ENCODE measurements at places on chromosomes 12 and 14. TPM values are rescaled to one million over a fixed set of nuclear protein-coding genes. Genes with fewer than 3 reads are reported as not detected.

- no peak for DNase-seq
Measured at GRCh38 chr14:34692348-34692747, 22.0 kb downstream of the CFL2 start.

- DNase-seq: no peak
Measured at GRCh38 chr12:111886662-111887545, 44.9 kb downstream of the MAPKAPK5 start.

DNA sequence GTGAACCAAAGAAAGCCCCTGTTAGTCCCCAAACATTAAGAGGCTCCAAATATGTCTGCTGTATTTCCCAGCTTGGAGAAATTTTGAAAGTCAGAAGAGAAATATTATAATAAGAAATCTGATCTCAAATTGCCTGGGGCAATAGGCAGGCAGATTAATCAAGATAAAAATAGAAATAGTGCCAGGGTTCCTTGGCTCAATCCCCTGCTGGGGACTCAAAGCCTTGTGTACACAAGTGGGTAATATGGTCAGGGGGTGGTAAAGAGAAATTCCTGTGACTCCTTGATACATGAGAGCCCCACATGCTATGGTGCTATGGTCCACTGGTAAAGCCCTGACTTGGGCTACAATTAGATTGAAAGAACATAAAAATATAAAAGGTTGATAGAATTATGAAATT, 41.3 kb upstream of the ARID2 start:
- DNase-seq: no peak

GRCh38 chr12:72777806-72778205, 505.6 kb downstream of the TRHDE start:
- DNase-seq: no peak

SLC39A2 gene
- 0.80 TPM for total RNA-seq

All from naive thymus-derived CD8-positive, alpha-beta T cell (primary cell).